ENCODE measurements at places on chromosomes 2 and 18.

GRCh38 chr2:157443090-157443489 is 799 bp downstream of the CYTIP start:
- no peak for DNase-seq

GRCh38 chr2:20533993-20534622 is 87.2 kb downstream of the RHOB start:
- DNase-seq: no peak

GRCh38 chr2:34534761-34535160 is 935.7 kb upstream of the FAM98A start:
- no peak for DNase-seq

- DNase-seq: no peak
Observed at GRCh38 chr2:44952143-44952805, 10.8 kb downstream of the SIX3 start.

DNA sequence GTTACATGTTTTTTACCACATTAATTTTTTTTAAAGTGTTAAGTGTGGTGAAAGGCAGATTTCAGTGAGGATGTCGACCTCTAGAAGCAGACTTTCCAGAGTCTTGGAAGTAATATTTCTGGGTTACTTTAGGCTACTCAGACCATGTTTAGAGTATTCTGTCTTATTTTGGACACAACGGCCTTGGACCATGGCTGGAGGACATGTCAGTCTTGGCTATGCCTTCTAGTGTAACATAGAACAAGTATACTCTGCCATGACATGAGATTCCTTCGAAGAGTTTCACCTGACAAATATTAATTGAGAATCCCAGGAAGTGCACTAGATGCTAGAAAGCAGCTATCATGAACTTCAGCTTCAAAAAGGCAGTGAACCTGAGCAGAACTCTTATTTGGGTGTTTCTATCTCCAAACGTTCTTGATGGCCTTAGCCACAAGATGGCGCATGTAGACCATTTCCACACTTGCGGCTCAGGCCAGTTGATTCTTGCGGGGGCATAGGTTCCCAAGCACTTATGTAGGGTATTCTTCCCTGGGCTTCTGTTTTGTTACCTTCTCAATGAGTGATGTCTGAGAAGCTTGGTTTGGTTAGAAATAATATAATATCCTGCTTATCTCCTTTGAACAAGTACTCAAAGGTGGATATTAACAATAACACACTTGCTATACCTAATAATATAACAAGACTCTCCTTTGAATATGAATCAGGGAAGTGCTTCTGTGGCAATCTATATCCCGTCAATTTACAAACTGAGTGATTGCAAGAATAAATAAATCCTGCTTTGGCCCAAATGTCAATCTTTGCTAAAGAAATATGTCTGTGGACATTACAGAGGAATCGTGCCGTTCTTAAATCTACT is 62.0 kb downstream of the CACNB4 start:
- peak; percentile 60 for DNase-seq

DNA sequence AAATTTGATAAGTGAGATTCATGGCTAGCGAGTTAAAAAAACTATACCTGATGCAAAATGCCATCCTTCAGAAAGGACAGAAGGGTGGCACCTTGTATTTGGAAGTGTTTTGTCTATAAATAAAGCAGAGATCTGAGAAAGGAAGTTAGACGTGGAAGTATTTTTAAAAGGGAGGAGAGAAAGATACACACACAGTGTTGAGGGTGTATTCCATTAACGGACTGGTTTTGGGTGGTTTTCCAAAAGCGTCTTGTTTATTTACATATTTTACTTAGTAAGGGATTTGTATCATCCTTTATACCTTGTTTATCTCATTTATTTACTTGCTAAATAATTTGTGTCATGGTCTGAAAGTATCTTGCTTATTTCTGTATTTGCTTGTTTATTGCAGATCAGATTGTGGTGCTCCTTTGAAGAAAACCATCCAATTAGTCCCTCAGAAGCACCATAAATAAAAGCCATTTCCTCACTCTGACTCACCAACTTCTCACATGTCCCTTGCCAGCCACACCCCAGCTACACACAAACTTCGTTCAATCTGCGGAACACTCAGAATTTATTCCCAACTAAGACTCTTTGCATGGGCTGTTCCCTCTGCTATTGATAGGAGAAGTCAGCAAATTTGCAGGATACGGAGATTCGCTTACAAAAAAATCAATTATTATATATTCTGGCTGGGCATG is 90.8 kb downstream of the FAM124B start:
- no peak for DNase-seq

- no peak for DNase-seq
Observed at GRCh38 chr2:29509878-29510277, 394.7 kb downstream of the CLIP4 start.
